ENCODE measurements at places on chromosomes 1 and 21.
A peak's percentile ranks its signal among the peaks of the same experiment; 100 is the strongest.

- no peak for DNase-seq
Measured at GRCh38 chr1:224866940-224867339, 62.5 kb upstream of the DNAH14 start.

DNA sequence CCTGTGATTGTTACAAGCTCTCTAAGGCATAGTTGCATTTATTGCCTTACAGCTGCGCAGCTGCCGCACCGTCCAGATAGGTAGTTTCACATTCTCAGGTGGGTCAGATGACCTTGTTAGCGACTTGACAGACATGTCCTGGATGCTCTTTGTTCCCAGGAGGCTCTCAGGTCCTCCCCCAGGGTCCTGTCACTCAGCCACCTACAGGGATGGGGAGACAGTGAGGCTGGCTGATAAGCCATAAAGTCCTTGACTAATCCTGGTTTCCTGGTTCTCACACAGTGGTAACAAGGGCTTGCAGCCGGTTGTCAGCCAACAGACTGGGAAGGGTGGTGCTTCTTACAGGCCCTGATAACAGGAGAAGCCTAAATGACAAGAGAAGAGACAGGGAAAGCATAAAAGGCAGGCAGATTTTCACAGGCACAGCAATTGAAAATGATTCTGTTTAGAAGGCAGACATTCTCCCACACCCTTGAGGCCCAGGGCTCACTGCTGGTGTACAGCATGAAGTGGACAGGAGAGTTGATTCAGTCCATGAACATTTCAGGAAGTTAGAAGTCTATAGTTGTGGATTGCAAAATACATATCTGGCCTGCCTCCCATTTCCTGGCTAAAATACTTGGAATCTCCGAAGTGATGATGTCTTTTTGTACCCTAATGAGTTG, 2.9 kb downstream of the ARF1 start:
- no peak for DNase-seq

GRCh38 chr21:44927587-44928461, 7.1 kb upstream of the ITGB2 start:
- DNase-seq, result peak; percentile 68

DNA sequence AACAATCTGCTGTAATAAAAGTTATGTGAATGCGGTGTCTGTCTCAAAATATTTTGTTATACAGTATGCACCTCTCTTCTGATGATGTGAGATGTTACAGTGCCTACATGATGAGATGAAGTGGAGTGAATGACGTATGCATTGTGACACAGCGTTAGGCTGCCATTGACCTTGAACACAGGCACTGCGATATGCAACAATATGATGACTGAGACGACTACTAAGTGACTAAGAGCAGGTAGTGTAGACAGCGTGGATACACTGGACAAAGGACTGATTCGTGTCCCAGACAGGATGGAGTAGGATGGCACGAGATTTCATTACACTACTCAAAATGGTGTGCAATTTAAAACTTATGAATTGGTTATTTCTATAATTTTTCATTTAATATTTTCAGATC, 8.4 kb downstream of the SGIP1 start:
- DNase-seq, result no peak

- no peak for DNase-seq
Measured at GRCh38 chr1:147849098-147849895, 53.3 kb upstream of the GJA8 start.
